Dermis microvascular lymphatic vessel endothelial cell (primary cell): ENCODE measurements at places on chromosomes 7 and 10.
A peak's percentile ranks its signal among the peaks of the same experiment; 100 is the strongest.

- DNase-seq, result no peak
Measured at GRCh38 chr10:633279-634245, 55.9 kb downstream of the DIP2C start.

DNA sequence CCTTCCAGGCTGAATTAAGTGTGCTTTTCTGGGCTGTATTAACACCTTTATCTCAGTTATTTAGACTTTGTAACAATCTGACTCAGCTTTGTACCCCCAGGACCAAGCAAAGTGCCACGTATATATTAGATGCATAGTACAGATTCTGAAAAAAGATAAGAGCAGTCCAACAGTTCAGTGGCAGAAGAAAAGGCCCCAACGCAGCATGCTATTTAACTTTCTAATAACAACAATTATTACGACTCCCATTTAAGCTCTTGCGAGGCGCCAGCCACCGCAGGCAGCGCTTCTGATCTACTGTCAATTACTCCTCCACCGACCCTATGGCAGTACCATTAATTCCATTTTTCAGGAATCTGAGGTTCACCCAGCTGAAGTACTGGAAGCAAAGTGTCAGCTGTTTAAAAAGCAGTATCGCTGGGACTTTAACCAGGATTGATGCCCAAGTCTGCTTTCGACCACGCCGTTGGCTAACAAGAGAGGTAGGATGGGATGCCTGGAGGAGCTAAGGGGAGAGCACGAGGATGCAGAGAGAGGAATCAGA is 638 bp downstream of the LIPA start:
- DNase-seq, result no peak

DNA sequence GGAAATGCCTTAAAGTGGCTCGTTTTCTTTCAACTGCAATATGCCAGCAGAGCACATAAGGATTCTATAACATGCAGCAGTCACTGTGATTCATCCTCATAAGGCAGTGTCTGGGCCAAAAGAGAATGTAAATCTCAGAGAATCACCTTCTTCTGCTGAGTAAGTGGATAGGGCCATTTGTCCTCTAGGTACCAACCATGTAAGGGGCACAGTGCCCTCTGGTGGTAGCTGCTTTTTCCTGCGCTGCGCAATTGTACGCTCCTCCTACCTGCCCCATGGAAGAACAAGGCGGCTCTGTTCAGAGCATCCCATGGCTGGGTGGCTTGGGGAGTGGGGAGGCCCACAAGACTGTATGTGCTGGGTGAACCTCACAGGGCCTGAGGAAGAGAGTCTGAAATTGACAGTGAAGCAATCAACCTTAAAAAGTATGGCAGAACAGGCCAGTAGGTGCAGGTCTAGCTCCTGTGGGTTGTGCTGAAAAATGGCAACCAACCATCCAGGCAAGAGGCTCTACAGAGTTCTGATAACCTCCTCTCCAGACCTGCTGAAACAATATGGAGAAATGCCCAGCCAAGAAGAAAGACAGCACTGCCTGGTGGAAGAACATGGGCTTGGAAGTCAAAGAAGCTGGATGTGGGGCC is 78.6 kb upstream of the C10orf90 start:
- DNase-seq, result peak; percentile 43

- no peak for DNase-seq
Measured at GRCh38 chr10:126124668-126125349, 228.4 kb downstream of the FANK1 start.

DNA sequence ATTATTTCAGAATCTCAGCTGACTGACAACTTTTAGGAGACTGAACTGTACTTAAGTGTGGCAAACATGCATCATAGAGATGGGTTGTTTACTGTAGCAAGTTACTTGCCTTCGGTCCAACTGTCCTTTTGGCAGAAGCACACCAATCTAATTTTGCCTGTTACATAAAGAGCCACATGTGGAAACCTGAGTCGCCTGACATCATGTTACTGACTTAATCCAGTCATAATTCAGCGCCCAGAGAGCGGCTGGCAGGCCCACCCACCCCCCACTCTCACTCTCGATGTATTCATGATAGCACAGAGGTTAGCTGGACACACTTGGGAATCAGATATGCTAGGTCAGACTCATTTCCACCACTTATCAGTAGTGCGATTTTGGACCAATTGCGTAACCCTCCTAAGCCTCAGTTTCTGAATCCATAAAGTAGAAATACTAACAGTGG is 57.3 kb upstream of the CAPZA2 start:
- DNase-seq, result peak; percentile 24

- no peak for DNase-seq
Measured at GRCh38 chr10:91253300-91253699, 32.8 kb downstream of the PCGF5 start.

DNA sequence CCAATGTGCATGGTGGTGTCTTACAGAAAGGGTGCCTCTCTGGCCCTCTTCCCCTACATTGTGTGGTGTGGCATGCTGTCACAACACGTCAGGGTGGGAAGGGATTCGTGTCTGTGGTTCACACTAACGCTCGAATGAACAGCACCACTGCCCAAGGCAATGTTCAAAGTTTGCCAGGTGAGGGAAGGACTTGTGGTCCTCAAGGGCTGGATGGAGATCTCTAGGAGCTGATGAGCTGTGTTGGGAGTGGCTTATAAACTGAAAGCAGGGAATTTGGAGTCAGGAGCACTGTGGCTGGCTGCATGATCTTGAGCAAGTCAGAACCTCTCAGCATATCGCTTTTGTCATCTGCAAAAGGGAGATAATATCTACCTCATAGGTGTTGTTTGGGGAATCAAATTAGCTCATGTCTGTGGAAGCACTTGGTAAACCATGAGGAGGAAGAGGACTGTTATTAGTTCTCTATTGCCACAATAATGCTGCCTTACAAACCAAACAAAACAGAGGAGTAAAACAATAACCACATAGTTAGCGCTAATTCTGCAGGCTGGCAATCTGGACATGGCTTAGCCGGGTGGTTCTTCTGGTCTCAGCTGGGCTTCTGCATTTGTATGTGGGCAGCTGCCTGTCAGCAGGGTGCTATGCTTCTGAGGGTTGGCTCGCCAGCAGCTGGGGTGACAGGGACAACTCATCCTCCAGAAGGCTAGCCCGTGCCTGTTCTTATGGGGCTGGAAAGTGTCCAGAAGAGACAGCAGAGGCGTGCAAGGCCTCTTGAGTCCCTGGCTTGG is 22.9 kb upstream of the C10orf105 start:
- DNase-seq, result no peak

DNA sequence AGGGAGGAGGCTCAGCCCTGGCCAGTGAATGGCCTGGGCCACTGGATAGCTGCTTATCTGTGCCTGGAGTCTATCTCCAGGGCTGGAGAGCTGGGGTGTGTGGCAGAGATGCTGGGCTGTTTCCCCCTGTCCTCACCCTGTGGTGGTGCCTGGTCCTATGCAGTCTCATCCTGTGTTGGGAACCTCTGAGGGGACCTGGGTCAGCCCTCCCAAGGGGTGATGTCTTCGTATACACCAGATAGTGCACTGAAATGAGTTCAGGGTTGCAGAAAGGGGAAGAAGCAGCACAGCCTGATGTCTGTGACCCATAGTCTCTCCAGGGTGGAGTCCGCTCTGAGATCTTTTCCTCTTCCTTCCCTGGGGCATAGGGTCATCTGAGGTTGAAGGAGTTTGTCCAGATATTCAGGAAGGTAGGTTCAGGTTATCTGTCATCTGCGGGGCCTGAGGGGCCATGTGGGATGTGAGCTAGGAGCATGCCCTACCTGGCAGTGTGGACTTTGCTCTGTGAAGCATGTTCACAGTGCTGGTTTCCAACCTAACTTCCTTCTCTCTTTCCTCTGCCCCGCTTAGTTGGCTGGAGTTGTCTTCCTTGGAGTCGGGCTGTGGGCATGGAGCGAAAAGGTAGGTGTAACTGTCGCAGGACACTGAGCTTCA is 33.4 kb upstream of the SH2D4B start:
- no peak for DNase-seq

- peak; percentile 52 for DNase-seq
Measured at GRCh38 chr7:87886875-87887274, 10.6 kb downstream of the DBF4 start.

DNA sequence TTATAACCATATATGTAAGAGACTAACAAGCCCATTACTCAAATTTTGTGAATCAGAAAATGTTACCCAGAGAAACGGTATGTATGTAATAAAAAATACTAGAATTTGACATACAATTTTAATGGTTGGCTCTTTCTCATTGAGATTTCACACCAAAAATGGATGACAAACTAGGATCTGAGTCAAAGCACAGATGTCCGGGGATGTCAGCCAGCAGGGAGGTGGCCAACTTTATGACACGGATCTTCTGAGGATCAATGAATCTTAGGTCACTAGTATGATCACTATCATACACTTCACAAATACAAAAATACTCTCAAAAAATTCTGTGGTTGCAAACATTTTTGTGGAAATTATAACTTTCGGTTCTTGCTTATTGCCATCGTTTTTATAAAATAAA is 173.5 kb upstream of the NFE2L3 start:
- DNase-seq, result no peak

DNA sequence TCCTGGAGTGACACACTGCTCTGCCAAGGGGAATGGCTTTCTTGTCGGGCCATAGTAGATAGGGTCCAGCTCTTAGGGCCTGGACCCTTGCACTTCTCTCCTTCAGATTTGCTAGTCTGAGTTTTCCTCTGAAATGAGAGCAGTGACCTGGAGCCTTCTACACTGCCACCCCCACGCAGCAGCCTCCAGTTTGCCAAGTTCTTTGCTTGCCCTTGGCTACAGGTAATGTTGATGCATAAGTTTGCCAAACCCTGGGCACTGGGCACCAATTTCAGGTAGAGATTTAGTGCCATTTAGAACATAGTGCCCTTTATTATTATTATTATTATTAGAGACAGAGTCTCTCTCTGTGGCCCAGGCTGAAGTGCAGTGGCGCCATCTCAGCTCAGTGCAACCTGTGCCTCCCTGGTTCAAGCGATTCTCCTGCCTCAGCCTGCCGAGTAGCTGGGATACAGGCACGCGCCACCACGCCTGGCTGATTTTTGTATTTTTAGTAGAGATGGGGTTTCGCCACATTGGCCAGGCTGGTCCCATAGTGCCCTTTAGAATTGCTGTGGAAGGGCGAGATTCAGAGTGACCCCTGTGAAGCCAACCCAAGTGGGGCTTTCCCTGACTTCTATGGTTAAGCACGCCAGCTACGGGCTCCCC is 14.5 kb downstream of the EEPD1 start:
- no peak for DNase-seq

GRCh38 chr7:137282043-137282442 is 61.5 kb downstream of the PTN start:
- no peak for DNase-seq

- no peak for DNase-seq
Measured at GRCh38 chr10:61211468-61211867, 241.7 kb downstream of the TMEM26 start.

- DNase-seq, result peak; percentile 43
Measured at GRCh38 chr7:38796626-38797501, 112.1 kb downstream of the VPS41 start.

DNA sequence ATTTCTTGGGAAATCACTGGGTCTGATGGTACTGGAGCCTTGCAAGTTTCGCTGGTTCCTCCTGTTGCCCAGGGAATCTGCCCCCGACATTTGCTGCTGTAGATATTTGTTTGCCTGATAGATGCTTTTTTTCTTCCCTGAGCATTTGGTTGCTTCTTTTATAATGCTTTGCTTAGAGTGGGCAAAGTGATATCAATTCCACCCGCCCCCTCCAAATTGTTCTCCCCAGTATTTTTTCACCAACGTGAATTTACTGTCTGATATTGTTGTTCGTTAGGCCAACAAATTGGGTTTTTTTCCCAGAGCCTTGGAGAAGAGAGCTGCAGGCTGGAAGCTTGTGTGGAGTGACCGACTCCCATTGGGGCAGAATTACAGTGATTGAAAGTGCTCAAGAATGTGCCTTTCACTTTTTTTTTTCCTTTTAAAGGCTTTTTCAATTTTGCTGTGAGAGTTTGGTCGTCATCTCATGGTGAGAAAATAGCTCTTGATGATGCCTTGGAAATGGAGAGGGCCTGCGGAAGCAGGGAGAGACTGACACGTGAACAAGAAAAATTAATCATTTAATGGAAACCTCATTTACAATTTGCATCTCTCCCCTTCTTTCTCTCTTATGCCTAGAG is 2.5 kb downstream of the GRK5 start:
- DNase-seq, result no peak

GRCh38 chr7:116231543-116231942 is 21.2 kb downstream of the TES start:
- no peak for DNase-seq

DNA sequence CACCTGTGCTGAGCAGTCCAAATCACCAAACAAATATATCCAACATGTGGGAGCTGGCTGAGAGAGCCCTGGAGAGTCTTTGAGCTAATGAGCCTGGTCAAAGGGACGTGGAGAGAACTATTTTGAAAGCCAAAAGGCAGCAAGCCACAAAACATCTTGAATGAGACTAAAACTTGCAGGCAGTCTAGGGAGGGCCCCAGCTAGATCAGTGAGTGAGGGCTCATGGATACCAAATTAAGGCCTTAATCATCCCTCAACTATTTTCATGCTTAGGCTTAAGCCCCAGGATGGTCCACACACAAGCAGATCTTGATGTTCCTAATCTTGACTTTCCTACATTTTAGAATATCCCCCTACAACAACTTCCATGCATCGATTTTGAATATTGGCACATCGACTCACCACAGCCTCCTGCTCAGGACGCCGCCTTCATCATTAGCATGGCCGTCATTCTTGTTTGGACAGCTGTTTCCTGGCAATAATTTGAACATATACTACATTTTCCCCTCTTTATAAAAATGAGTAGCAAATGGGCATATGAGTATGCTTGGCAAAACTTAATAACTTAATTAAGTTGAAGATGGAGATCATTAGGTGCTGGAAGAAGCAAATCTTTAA is 86.9 kb upstream of the ADAM12 start:
- no peak for DNase-seq

DNA sequence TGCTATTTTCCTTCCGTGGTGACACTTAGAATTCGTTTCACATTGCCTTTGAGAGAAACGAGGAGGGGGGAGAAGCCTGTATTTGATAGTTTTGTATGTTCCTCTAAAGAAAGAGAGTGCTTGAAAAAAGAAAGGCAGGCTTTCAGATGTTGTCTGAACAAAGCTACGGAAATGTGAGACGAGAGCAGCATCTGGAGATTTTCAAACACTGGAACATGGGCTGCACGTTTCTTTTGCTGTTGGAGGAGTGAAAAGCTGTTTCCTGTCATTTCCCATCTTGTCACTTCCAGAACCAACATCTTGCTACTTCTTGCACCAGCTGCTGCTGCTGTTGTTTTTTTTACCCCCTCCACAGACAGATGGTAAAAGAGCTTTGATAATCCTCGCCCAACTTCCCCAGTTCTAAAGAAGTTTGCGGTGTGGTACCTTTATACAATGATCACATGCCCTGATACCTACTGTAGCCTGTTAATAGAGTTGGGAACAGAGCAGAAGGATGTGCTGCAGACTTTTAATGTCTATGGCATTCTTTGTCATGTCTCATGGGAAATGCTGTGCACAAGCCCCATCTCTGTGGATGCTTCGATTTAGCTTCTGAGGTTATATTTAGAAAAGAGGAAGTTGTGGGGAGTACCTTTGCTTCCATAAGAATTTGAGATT is 408.1 kb downstream of the AUTS2 start:
- DNase-seq, result no peak

GRCh38 chr7:112942981-112943380 is 143.6 kb downstream of the GPR85 start:
- DNase-seq, result no peak

- no peak for DNase-seq
Measured at GRCh38 chr7:133887459-133887858, 239.7 kb upstream of the LRGUK start.

- no peak for DNase-seq
Measured at GRCh38 chr7:151384352-151384697, 25.5 kb downstream of the WDR86 start.

GRCh38 chr10:128217136-128217535 is 90.9 kb upstream of the MKI67 start:
- no peak for DNase-seq

- DNase-seq, result peak; percentile 46
Measured at GRCh38 chr7:1883031-1883761, 213.1 kb downstream of the ELFN1 start.
